ENCODE measurements at places on chromosomes 11 and 22.

DNA sequence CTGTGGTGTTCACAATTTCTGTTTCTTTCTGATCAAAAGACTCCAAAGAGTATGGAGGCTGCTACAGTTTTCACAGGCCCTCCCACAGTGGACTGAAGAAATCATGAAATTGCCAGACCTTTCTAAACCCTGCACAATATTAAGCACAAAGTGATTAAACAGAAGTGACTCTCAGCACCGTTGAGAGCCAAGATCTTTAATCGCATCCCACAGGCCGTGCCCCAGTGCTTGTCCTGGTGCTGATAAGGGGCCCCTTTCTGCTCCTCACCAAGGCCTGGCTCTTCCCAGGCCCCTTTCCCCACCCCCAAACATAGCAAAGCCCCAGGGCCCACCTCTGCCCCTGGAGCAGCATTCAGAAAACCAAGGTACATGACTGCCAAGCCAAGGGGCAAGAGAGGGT is 57.4 kb upstream of the BMAL1 start:
- no peak overlapping the region for H3K4me3 ChIP-seq
- H3K27ac ChIP-seq, result no peak overlapping the region
- peaks cover 16% of the 10 kb centered on the region for H3K4me1 ChIP-seq
- DNase-seq, result no peak
- no peaks in the 10 kb centered on the region for H3K27me3 ChIP-seq

GRCh38 chr22:29148036-29148435 is 57.7 kb upstream of the EMID1 start:
- peaks cover 8% of the 10 kb centered on the region for H3K4me1 ChIP-seq
- no peaks in the 10 kb centered on the region for H3K36me3 ChIP-seq
- no peak overlapping the region for H3K4me3 ChIP-seq
- H3K27me3 ChIP-seq, result no peaks in the 10 kb centered on the region

DNA sequence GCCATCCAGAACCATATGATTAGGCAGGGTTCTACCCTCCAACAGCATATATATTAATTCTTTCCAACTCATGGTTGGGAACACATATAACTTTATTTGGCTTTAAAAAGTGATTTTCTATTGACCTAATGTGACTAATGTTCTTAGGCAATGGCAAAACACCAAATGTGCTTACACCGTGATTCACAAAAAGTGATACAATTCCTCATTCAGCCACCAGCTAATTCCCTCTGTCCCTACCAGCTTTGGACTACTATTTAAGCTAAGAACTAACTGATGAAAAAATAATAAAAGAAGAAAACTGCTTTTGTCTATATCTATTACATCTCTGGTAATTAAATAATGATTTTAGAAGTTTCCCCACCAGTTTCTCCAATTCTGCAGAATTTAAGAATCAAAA is 4.7 kb downstream of the CTSC start:
- H3K36me3 ChIP-seq, result peaks cover 4% of the 10 kb centered on the region
- H3K27me3 ChIP-seq, result no peaks in the 10 kb centered on the region
- peaks cover 12% of the 10 kb centered on the region for H3K4me1 ChIP-seq
- H3K27ac ChIP-seq, result no peak overlapping the region
- DNase-seq, result no peak

DNA sequence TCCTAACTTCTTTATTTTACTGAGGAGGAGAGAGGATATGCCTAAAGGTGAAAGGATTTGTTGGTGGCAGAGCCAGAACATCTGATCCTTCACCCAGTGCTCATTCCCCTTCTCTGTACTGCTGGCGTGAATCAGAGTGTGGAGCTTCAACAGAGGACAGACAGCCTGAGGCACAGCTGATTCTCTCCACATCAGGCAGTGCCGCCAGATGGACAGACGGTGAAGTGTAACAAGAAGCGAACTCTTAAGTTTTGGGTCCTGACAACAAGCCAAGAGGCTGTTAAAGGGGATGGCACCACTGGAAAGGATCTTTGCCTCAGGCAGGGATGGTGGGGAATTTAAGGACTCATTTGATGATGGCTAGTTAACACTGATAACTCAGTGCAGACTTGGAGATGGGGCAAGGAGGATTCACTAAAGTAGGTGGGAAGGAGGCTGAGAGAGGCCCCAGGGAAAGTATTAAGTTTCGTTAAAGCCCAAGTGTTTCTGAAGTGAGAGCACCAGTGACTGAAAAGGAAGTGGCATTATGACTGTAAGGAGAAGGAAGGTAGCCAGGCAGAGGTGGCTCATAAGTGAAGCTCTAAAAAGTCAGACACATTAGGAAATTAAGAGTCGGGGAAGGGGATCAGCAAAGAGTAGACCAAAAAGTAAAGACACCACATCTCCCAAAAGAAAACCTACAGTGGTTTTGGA is 81.3 kb downstream of the CLPB start:
- no peaks in the 10 kb centered on the region for H3K27me3 ChIP-seq
- H3K4me3 ChIP-seq, result no peak overlapping the region
- H3K36me3 ChIP-seq, result no peaks in the 10 kb centered on the region
- no peak overlapping the region for H3K27ac ChIP-seq
- DNase-seq, result no peak
- H3K4me1 ChIP-seq, result no peaks in the 10 kb centered on the region

DNA sequence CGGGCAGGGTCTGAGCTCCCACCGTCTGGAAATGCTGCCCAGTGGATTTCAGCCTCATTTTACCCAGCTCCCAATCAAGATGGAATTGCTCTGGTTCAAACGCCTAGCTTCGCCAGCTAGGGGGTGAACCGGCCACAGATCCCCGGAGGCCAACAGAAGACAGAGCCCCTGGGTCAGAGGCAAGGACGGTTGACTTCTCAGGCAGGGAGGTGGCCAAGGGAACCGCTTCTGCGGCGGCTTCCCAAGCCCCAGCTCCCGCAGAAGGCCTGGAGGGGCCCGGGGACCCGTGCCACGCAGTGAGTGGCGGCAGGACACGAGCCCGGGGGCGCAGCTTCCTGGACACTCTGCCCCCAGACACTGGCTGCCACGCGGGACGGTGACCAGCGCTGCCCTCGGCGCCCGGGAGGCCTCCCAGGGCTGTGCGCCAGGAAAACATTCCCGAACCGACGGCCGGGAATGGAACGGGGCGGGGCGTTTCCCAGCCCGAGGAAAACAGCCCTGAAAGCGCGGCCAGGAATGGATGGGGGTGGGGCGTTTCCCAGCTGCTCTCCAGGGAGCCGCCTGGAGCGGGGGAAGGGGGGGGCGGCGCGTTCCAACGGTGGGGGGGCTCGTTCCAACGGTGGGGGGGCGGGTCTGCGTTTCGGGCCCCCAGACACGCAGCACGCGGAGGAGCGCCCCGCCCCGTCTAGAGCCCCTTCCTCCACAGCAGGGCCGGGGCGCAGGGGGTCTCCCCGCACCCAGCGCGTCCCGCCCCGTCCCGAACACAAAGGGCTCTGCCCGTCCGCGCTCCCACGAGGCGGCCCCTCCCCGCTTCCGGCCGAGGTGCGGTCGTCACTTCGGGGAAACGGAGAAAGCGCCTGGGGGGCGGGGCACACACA is 13.5 kb upstream of the B4GALNT4 start:
- H3K27ac ChIP-seq, result peak overlapping the region; percentile 99
- H3K4me3 ChIP-seq, result peak overlapping the region; percentile 54
- H3K27me3 ChIP-seq, result no peaks in the 10 kb centered on the region
- H3K36me3 ChIP-seq, result no peaks in the 10 kb centered on the region
- H3K4me1 ChIP-seq, result peaks cover 16% of the 10 kb centered on the region

DNA sequence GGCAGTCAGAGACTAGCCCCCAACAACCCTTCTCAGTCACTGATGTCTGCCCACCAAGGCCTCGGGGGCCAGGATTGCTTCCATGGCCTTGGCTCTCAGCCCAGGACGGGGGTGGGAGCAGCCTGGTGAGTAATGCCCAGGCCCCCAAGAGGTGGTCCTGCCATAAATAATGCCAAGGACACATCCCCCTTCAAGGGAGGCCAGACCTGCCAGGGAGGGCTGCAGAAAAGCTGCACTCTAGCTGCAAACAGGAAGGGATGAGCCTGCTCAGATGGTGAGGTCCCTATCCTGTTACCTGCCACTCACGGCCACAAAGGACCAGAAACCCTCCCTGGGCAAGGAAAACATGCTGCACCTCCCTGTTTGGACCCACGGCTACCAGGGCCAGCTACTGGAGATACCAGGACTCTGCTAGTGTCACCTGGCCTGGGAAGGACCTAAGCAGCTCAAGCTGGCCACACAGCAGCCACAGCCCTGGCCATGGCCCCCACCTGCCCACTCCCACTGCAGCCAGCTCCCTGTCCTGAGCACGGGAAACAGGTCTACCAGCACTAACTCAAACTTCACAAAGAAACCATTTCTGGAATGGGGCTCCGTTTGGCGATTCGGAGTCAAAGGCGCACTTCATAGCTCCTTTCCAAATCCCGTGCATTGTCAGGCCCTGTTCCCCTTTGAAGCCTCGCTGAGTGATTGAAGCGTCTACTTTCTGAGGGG is 12.1 kb downstream of the GNB1L start:
- no peak for DNase-seq
- H3K4me1 ChIP-seq, result peaks cover under 1% of the 10 kb centered on the region
- no peaks in the 10 kb centered on the region for H3K27me3 ChIP-seq
- no peak overlapping the region for H3K4me3 ChIP-seq

DNA sequence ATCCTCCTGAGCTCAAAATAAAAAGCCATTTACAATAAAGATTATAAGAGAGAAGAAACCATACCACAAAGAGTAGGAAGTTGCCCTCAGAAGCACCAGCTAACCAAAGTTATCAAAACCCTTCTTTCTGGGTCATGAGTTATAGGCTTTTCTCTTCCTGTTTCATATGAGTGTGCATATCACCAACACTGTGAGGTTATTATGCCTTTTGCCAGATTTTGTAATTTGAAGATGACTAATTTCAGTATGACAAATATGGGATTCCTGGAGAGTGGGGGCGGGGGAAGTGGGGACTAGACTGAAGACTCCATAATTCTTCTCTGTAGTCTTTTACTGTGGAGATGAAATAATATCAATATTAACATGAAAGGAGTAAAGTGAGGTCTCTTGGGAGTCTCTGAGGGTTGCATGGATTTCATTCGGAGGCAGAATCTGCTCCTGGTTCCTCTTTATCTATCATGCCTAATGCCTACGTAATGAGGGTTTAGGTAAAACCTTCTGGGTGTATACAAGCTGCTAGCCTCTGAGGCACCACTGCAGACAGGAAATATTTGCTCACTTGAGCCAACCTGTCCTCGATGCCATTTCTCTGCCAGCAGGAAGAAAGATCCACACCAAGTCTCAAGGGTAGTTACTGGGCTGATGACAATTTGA is 2.1 kb downstream of the LPXN start:
- H3K4me3 ChIP-seq, result no peak overlapping the region
- no peaks in the 10 kb centered on the region for H3K27me3 ChIP-seq
- no peak overlapping the region for H3K27ac ChIP-seq
- no peaks in the 10 kb centered on the region for H3K36me3 ChIP-seq
- peaks cover 29% of the 10 kb centered on the region for H3K4me1 ChIP-seq
- DNase-seq, result no peak

DNA sequence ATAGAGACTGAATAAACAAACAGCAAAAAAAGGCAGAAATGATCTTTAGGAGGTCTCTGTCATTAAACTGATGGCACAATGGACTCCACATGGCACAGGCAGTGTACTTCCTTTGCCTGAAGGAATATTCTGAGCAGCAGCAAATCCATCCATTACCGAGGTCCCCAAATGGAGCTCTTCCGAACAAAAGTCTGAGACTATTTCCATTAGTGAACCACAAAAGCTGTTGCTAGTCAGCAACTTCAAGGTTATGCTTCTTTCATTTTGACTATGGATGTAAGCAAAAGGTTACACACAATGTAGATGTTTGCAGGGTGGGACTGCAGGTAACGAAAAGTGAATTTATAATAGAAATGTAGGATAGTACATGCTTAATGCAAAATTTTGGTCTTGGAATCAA is 14.5 kb downstream of the NARS2 start:
- H3K27me3 ChIP-seq, result no peaks in the 10 kb centered on the region
- H3K4me1 ChIP-seq, result no peaks in the 10 kb centered on the region
- H3K27ac ChIP-seq, result no peak overlapping the region
- H3K4me3 ChIP-seq, result no peak overlapping the region
- peaks cover 34% of the 10 kb centered on the region for H3K36me3 ChIP-seq

- H3K36me3 ChIP-seq, result no peaks in the 10 kb centered on the region
- H3K27me3 ChIP-seq, result no peaks in the 10 kb centered on the region
- H3K4me3 ChIP-seq, result no peak overlapping the region
- no peak overlapping the region for H3K27ac ChIP-seq
- DNase-seq, result no peak
- no peaks in the 10 kb centered on the region for H3K4me1 ChIP-seq
Observed at GRCh38 chr22:35690001-35690400, 27.7 kb upstream of the APOL5 start.
